ENCODE measurements at places on chromosomes 4 and X.

- DNase-seq, result no peak
- peaks cover 5% of the 10 kb centered on the region for H3K4me1 ChIP-seq
- no peaks in the 10 kb centered on the region for H3K27me3 ChIP-seq
- no peak overlapping the region for H3K4me3 ChIP-seq
These were observed 38.5 kb upstream of the C1GALT1C1 start for GRCh38 chrX:120668357-120668756.

DNA sequence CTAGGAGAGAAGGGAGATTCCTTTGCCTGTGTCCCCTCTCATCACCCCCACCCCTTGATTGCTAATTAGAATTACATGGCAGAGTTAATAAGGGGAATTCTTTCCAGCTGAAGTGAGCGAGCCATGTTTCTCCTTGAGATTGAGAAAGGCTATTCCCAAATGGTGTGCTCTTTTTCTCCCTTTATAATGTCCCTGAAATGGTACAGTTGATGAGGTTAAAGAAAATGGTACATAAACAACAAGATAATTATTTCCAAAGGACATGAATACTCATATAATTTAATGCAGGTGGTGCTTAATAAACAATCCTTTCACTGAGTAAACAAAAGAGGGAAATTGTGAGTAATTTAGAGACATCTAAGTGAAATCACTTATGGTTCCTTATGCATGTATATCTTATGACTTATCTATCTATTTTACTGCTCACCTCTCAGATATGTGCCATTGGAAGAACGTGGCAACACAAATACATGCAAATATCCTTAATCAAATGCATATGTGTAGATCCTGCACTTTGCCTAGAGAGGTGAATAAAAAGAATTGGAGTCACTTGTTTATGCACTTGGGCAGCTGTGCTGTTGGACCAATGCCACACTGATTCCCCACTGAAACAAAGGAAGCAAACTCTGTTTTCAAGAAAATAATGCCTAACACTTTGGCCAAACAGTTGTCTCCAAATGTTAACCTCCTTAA is 106.6 kb upstream of the WDR44 start:
- H3K27ac ChIP-seq, result no peak overlapping the region
- no peak for DNase-seq
- H3K27me3 ChIP-seq, result no peaks in the 10 kb centered on the region
- H3K36me3 ChIP-seq, result no peaks in the 10 kb centered on the region
- no peak overlapping the region for H3K4me3 ChIP-seq
- H3K4me1 ChIP-seq, result peaks cover 6% of the 10 kb centered on the region

GRCh38 chr4:17450269-17450804 is 61.6 kb downstream of the QDPR start:
- peaks cover 4% of the 10 kb centered on the region for H3K4me1 ChIP-seq
- no peak for DNase-seq
- H3K27ac ChIP-seq, result no peak overlapping the region

GRCh38 chr4:73608689-73609594 is 11.3 kb downstream of the RASSF6 start:
- peaks cover 3% of the 10 kb centered on the region for H3K4me1 ChIP-seq
- H3K4me3 ChIP-seq, result no peak overlapping the region
- peaks cover 4% of the 10 kb centered on the region for H3K27me3 ChIP-seq
- no peak overlapping the region for H3K27ac ChIP-seq

GRCh38 chr4:83370640-83370906 is 35.9 kb upstream of the HPSE start:
- peaks cover 8% of the 10 kb centered on the region for H3K4me1 ChIP-seq
- H3K4me3 ChIP-seq, result no peak overlapping the region
- H3K27me3 ChIP-seq, result no peaks in the 10 kb centered on the region
- DNase-seq, result no peak

DNA sequence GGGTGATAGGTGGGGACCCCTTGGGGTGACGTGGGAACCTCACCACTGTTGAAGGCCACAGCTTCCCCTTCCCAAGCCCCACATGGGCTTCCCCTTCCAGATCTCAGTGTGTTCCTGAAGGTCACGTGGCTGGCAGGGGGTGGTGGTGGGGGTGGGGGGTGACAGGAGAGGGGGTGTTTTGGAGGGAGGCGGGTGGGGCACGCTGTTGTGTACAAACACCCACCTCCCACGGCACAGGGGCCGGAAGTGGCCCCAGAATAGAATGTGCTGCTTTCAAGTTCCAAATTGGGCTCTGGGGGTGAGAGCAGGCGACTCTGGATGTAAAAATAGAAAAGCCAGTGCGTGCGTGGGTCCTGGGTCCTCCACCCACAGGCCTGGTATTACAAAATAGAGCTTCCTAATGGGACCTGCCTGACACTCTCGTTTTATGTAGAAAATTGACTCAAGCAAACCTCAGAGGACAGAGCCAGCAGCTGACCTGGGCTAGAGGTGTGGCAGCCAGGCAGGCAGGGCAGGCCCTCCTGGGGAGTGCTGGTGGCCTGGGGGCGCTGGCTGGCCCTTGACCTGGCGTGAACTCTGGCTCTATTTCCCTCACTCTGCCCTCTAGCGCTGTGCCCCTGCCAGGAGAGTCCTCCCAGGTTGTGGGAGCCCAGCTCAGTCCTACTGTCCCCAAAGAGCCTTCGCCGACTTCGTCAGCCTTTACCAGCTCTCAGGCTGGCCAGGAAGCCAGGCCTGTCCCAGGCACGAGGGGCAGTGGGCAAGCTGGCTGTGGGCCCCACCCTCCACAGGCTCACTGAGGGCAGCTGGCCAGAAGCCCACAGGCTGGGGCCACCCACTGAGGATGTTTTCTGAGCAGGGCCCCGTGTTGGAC is 5.4 kb upstream of the SH3BP2 start:
- peaks cover 6% of the 10 kb centered on the region for H3K36me3 ChIP-seq
- H3K4me1 ChIP-seq, result peaks cover 21% of the 10 kb centered on the region
- peak overlapping the region; percentile 66 for H3K27ac ChIP-seq
- H3K4me3 ChIP-seq, result no peak overlapping the region

DNA sequence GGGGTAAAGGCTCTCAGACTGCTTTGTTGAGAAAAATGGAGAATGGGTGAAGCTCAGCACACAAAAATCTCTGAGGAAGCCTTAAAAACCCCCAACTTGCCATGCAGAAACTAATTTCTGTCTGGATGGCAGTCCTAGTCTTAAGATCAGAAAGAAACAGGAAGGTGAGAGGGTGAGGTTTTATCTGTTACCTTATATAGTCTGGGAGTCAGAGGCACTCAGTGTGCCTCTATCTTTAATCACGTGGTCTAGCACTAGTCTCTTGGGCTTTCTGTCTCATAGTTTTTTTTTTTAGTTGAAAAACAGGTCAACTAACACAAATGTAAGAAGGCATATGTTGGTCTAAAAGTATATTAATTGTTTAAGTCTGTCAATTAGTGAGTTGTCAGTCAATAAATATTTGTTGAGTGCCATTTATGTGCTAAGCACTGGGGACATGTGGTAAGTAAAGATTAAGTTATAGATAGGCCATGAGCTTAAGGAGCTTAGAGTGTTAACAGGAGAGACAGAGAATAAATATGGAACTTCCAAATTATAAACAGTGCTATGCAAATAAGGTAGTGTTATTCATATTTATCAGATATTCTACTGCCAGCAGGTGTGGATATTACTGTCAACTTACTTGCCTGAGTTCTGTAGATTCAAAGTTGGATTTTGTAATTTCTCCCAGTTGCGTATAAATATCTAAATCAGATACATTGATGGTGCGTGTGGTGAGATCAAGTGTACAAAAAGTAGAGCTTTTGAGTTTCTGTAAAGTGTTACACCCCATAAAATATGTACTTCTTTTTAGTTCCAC is 7.0 kb downstream of the CYBB start:
- H3K4me3 ChIP-seq, result no peak overlapping the region
- no peak overlapping the region for H3K27ac ChIP-seq
- no peaks in the 10 kb centered on the region for H3K36me3 ChIP-seq
- H3K4me1 ChIP-seq, result peaks cover 14% of the 10 kb centered on the region
- no peaks in the 10 kb centered on the region for H3K27me3 ChIP-seq
- DNase-seq, result no peak

DNA sequence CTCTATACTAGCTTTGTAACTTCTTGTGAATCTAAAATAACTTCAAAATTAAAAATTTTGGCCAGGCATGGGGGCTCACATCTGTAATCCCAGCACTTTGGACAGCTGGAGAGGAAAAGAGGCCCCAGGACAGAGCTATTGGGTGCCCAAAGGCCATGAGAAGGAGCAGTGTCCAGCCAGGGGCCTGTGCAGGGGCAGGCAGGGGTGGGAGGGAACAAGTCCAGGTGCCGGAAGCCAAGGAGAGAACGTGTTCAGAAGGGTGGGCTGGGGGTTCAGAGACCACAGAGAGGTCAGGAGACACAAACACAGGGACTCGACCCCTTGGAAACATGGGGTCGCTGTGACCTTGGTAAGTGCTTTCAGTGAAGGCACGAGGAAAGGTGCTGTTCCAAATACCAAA is 138.9 kb downstream of the EVC2 start:
- no peak overlapping the region for H3K27ac ChIP-seq
- DNase-seq, result no peak
- H3K27me3 ChIP-seq, result no peaks in the 10 kb centered on the region
- H3K4me1 ChIP-seq, result no peaks in the 10 kb centered on the region

- no peak for DNase-seq
- no peak overlapping the region for H3K27ac ChIP-seq
- H3K27me3 ChIP-seq, result peaks cover 10% of the 10 kb centered on the region
- H3K4me3 ChIP-seq, result no peak overlapping the region
- no peaks in the 10 kb centered on the region for H3K36me3 ChIP-seq
These were observed 123.5 kb downstream of the GABRB1 start for GRCh38 chr4:47154816-47155370.

DNA sequence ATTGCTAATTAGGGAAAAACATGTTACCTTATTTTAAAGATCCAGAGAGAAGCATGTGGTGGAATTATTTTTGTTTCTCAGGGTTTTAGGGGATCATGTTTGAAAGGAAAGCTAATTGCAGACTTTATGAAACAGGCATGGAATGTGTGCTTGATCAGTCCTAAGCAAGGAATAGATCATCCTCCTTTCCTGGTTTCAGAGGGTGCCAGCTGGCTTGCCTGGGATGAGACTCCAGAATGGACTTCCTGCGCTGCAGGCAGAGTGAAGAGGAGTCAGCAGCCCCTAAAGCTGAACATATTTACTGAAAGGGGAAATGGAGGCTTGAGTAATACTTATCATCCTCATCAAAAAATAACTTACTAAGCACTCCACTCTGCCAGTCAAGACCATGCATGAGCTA is 13.3 kb downstream of the FGF5 start:
- H3K27ac ChIP-seq, result no peak overlapping the region
- H3K4me3 ChIP-seq, result no peak overlapping the region
- H3K27me3 ChIP-seq, result peaks cover 28% of the 10 kb centered on the region
- DNase-seq, result no peak
- no peaks in the 10 kb centered on the region for H3K36me3 ChIP-seq

DNA sequence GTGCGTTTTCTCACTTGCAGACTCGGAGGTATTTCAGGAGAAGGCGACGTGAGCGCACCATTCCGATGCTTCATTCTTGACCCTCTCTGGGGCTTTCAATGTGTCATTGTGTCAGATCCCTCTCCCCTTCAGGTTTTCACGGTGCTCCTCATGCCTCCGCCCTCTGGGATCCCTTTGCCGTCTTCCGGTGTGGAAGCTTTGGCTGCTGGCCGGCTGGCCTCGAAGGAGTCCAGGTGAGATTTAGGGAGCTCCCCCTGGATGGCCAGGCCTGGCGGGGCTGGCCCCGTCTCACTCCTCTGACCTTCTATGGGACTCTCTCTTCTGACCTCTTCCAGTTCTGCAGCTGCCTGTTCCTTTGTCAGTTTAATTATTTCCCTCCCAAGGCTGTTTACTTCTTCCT is 12.9 kb downstream of the SOD3 start:
- DNase-seq, result no peak
- no peak overlapping the region for H3K4me3 ChIP-seq
- H3K27ac ChIP-seq, result no peak overlapping the region
- no peaks in the 10 kb centered on the region for H3K4me1 ChIP-seq

DNA sequence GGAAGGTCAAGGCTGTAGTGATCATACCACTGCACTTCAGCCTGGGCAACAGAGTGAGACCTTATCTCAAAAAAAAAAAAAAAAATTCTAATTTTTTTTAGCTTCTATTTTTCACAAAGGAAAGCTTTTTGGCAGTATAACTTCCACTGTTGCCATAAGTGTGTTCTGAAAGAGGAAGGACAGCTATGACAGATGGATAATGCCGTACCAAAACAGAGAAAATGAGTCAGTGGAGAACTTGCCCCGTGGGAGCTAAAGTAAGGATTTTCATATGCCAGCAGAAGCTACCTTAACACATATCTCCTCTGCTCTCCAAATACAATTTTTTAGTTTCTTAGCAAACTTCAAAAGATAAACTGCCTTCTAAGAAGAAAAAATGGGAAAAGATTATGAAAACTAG is 43.7 kb downstream of the RPS3A start:
- H3K27ac ChIP-seq, result no peak overlapping the region
- no peaks in the 10 kb centered on the region for H3K36me3 ChIP-seq
- H3K4me1 ChIP-seq, result no peaks in the 10 kb centered on the region
- H3K27me3 ChIP-seq, result no peaks in the 10 kb centered on the region
- no peak overlapping the region for H3K4me3 ChIP-seq

DNA sequence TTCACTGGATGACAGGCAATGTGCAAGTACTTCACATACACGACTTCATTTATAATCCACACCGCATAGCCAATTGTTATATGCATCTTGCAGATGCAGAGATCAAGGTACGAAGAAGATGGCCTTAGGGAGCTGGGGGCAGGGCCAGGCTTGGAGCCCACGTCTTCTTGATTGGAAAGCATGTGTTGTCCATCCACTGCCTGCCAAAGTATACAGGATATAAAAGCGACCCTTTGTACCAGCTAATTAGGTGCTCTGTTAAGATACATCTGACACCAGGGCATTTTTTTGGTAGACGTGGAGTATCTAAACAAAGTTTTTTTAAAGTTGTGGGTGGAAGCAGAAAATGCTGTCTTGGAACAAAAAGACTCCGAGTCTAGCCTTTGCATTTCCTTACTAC is 1.4 kb downstream of the C4orf36 start:
- H3K27me3 ChIP-seq, result peaks cover 23% of the 10 kb centered on the region
- no peaks in the 10 kb centered on the region for H3K36me3 ChIP-seq
- peak overlapping the region; percentile 67 for H3K4me3 ChIP-seq
- H3K4me1 ChIP-seq, result peaks cover 9% of the 10 kb centered on the region
- DNase-seq, result no peak

DNA sequence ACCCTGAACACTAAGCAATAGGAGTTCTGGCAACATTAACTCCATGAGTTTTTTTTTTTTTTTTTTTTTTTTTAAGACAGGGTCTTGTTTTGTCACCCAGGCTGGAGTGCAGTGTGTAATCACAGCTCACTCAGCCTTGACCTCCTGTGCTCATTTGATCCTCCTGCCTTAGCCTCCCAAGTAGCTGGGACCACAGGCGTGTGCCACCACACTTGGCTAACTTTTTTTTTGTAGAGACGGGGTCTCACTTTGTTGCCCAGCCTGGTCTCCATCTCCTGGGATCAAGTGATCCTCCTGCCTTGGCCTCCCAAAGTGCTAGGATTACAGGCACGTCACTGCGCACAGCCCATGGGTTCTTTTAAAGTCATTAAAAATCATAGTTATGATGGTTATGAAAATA is 5.1 kb downstream of the RHOH start:
- H3K27me3 ChIP-seq, result no peaks in the 10 kb centered on the region
- peaks cover 50% of the 10 kb centered on the region for H3K4me1 ChIP-seq
- H3K4me3 ChIP-seq, result peak overlapping the region; percentile 98
- H3K36me3 ChIP-seq, result peaks cover 84% of the 10 kb centered on the region
